ENCODE measurements at places on chromosomes 5 and 9.

DNA sequence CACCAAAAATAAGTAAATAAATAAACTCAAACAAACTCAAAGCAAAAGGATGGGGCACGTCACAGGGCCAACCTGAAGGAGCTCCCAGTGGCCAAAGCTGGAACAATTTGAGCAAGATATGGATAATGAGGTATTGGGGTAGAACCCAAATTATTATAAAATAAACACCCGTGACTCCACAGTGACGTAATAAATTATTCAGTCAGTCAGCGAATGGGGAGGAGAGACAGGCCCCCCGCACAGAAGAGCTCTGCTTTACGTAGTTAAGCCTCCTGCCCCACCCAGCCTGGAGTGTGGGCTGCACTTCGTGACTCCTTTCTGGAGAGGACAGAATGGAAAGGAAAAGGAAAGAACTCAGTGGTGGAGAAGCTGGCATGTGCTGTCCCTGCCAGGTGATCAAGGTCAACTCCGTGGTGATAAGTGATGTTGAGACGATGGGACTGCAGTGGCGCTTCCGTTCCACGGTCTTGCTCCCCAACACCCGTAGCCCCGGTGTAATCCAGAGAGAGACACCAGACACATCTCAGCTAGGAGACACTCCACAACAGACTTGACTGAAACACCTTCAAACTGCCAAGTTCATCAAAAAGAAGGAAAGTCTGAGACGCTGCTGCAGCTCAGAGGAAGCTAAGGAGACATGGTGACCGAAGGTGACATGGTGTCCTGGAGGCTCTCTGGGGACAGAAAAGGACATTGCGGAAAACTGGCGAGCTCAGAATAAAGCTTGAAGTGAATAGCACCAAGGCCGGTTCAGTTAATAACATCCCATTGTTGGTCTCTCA is 83.3 kb upstream of the COL5A1 start:
- DNase-seq = no peak

- no peak for DNase-seq
Measured at GRCh38 chr5:95725937-95726810, 5.0 kb upstream of the RHOBTB3 start.

DNA sequence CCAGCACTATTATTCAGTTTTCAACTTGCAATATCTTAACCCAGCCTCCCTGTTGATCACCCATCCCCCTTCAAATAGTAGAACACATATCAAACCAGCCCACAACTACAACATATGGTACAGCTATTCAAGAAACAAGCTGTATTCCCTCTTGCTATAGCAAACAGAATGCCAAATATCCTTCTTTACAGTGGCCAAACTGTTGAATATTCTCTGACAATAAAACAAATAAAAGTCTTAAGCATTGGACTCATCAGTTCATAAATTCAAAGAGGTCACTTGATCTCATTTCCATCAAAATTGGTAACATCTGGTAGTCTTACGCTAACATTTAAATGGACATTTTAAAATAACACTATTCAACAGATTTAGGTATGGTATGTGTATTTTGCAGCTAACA is 350.8 kb downstream of the EFNA5 start:
- no peak for DNase-seq

DNA sequence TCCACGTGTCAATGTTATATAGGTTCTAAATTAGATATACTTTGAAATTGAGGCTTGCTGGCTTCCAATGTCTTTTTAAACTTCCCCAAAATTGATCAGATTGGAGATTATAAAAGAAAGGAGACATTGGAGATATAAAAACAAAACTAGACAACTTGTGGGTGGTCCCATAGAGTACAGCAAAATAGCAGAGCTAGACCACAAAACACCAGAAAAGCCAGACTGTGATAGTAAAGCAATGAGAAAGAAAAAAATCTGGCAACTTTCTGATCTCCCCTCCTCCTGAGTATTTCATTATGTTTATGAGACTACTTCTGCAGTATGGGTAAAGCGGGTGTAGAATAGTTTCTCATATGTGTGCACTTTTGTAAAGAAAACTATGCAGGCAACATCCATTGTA is 713.8 kb upstream of the MEF2C start:
- no peak for DNase-seq

GRCh38 chr9:111148052-111149017 is 110.1 kb upstream of the LPAR1 start:
- no peak for DNase-seq

- DNase-seq = no peak
Measured at GRCh38 chr9:10250219-10250618, 362.6 kb downstream of the PTPRD start.

DNA sequence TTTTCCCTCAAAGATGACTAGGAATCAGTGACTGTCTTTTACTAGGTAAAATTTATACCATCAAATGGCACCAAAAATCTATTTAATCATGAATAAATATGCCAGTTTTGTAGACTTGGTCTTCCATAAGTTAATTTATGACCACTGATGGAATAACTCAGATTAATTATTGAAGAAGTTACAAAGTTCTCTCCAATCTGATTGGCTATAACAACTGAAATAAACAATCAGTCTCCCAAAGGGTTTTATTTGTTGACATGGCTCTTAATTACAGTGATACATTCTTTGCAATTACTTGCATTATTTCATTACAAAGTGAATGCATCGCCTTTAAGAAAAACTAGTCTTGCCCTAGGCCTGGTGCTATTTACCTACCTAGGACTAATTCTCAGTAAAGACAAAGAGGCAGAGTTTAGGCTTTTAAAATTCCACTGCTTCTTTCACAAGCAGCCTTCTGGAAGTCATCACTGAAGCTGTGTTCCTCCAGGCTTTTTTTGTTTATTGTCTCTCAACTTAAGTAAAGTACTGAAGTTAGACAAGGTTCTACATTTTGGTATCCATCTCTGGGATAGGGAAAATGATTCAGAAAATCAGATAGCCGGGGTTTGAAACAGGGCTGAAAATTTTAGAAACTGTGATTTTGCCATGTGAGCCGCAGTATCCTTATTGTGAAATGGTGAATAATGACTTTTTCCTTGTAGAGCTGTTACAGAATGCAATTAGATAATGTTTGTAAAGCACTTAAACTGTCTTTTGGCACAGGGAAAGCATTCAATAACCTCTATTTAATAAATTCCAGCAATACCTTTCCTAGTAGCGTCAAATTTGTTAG is 2.5 kb downstream of the STOM start:
- no peak for DNase-seq

DNA sequence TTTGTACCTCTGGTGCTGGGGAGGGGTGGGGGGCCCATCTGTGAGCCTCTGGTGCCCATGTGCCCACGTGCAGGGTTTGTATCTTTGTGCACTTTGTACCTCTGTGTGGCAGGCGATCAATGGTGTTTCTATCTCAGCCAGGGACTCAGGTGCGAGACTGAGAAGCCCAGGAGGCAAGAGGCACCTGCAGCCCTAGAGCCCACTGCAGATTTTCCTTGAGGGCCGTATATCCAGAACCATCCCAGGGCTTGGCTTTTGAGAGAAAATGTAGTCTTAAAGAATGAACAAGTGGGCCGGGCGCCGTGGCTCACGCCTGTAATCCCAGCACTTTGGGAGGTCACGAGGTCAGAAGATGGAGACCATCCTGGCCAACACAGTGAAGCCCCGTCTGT is 52.2 kb upstream of the KCNMB1 start:
- DNase-seq = no peak

- peak; percentile 5 for DNase-seq
Measured at GRCh38 chr5:42423285-42424165, at the start of gene GHR. Gene GHR, plus strand, starts transcription at chr5:42423439. Its CDS starts 142,436 bp downstream, at chr5:42565875.

DNA sequence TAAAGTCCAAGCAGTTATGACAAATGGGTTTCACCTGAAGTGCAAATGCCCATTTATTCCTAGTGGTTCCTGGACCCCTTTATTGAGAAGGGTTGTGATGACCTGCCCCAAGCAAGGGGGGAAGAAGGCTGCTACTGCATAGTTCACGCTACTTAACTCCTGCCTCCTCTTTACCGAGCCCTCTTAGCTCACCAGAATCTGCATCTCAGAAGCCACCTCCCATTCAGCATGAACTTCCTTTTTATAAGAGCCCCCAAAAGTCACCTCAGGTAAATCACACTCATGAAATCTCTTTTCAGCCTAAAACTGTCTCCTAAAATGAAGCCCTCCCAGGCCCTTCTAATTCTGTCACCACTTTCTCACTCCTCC is 26.6 kb upstream of the C9orf72 start:
- no peak for DNase-seq

GRCh38 chr5:156920042-156920860 is 42.8 kb downstream of the TIMD4 start:
- peak; percentile 74 for DNase-seq

DNA sequence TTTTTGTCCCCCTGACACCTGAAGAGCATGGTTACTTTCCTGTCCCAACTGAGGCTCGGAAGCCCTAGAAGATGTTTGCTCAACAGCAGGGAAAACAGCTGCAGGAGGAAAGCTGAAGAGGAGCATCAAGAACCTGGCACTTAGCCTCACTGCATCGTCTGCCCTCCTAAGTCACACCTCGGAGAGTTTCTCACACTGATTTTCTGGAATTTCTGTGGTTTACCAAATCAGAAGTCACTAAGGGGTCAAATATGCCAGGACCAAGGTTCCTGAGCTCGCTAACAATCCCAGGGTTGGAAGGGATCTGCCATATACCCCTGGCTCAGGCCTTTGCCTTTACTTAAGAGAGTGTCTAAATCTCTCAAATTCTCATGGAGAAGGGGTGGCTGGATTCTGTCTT is 5.3 kb downstream of the IL12B start:
- DNase-seq = no peak

Measured in stimulated activated CD4-positive, alpha-beta T cell treated with anti-CD3 and anti-CD28 coated beads, Interleukin-4, amount 100 ng/mL, for 24 hours (primary cell).